ENCODE measurements at places on chromosomes 4 and X.

DNA sequence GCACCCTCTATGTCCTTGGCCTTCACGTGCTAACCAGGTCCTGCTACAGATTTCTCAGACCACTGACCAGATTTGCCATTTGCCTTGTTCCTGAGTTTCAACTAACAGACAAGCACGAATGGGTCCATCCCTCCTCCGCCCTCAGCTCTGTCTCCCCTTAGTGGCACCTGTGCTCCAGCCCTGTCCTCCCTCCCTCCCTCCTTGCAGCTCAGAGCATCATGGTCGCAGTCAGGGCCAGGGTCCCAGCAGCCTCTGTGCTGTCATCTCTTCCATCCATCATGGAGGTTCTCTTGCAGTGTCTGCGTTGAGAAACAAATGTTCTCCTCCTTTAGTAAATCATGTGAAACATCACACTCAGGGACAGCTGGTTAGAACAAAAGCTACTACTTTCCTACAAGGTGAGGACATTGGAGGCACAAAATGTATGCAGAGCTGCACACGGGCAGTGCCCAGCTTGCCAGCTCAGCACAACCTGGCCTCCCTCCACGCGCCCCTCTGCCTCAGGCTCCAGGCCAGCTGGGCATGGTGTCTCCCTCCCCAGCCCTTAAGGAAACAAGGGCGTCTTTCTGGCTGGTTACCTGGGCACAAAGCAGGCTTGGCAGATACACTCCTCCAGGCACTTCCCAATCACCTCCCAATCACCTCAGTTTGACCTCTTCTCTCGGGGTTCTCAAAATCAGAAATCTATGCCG lies 79.5 kb upstream of the ATP6AP2 start:
- no peak for DNase-seq

GRCh38 chr4:92445127-92445526 lies 141.4 kb downstream of the GRID2 start:
- no peak for DNase-seq

DNA sequence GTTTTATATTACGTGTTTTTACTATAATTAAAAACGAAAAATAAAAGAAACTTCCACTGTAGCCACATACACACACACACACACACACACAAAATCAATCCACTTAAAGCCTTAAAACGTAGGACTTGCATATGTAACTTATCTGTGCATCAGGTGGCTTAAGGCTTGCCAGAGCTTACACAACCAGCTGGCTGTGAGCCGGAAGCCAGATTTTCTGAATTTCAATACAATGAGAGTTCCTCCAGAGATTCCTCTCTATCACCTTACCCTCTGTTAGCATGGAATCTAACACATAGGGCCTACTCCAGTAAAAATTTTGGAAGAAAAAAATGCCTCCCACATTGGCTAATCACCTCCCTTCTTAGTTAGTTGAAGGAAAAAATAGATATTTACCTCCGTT lies 27.9 kb upstream of the SLITRK4 start:
- DNase-seq, result no peak

GRCh38 chrX:103644125-103644524 lies 15.3 kb downstream of the TCEAL1 start:
- no peak for DNase-seq

GRCh38 chr4:163833669-163834068 lies 339.2 kb downstream of the TMA16 start:
- DNase-seq, result no peak

DNA sequence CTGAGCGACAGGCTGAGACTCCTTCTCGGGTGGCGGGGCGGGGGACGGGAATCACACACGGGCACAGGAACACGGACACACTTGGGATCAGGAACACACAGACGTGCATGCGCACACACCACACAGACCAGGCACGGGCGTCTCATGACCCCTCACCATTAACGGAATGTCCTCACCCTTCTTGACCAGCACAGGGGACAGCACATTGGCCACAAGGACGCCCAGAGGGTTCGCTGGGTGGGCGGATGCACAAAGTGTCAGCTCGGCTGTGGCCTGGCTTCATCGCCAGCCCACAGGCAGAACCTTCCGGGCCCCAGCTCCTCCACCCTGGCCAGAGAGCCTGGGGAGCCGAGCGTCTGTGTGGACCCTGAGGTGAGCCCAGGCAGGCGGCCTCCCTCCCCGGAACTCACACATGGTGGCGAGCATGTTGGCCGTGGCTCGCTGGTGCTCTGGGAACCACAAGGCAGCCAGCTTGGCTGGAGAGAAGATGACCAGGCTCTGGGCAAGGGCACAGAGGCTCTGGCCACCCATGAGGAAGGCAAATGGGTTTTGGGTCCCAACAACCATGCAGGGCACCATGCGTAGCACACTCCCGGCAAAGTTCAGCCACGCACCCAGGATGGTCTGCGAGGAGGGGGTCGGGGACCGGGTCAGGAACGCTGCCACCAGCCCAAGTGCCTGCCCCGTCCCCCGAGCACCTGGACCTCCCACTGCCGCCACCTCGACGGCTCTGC lies 3.1 kb downstream of the SLC49A3 start:
- DNase-seq, result no peak

GRCh38 chr4:4948370-4948769 lies 70.9 kb downstream of the CYTL1 start:
- DNase-seq, result no peak

DNA sequence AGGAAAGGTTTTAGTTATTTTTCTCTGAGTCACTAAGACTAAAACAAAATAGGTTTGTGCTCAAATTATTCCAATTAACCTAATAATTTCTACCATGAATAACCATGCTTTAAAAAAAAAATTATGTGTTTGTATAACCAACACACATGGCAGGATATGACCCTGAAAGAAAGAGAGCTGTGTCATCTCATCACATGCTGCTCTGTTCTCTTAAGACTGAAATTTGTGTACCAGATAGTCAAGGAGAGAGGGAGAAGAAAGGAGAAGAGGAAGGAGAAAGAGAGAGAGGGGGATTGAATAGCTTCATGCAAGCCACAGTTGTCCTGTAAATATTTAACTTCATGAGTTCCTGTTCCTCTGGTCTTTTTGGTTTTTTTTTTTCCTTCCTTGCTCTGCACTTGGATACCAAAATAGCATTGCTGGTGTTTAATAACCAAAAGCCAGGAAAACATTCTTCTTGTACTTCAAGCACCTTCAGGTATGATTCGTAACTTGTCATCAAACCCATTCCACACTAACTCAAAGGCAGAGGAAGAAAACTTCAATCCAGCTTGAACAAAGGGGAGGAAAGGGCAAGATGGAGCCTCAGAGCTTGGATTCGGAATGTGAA lies 6.4 kb upstream of the PROM1 start:
- DNase-seq, result no peak

DNA sequence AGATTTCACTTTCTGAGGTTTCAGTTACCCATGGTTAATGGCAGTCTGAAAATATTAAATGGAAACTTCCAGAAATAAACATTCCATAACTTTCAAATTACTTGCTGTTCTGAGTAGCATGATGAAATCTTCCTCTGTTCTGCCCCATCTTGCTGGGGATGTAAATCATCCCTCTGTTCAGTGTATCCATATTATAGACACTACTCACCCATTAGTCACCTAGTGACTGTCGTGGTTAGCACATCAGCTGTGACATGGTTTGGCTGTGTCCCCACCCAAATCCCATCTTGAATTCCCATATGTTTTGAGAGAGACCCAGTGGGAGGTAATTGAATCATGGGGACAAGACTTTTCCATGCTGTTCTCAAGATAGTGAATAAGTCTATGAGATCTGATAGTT lies 125.5 kb upstream of the GIMD1 start:
- no peak for DNase-seq

DNA sequence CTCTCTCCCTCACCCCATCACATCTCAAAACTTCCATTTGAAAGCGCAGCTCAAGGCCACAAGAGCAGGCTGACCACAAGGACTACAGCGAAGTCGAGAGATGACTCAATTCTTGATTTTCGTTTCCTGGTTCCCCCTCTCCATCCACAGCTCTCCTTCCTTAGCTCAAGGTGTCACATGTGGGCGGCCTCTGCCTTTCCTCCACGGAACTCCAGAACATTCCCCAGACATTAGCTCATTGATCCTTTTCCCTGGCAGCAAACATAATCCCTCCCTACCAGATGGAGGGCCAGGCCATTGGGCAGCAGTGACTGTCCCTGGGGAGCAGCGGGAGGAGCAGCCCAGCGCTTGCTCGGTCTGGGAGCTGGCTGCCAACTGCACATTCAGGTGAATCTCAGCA lies 56.3 kb downstream of the CCDC149 start:
- DNase-seq, result no peak

GRCh38 chr4:166293556-166293955 lies 420.5 kb downstream of the TLL1 start:
- DNase-seq, result no peak

GRCh38 chr4:22167201-22167600 lies 218.6 kb upstream of the KCNIP4 start:
- no peak for DNase-seq

GRCh38 chr4:17846266-17846665 lies 35.5 kb downstream of the NCAPG start:
- no peak for DNase-seq

- no peak for DNase-seq
Observed at GRCh38 chr4:121666091-121666679, 30.6 kb downstream of the ANXA5 start.

DNA sequence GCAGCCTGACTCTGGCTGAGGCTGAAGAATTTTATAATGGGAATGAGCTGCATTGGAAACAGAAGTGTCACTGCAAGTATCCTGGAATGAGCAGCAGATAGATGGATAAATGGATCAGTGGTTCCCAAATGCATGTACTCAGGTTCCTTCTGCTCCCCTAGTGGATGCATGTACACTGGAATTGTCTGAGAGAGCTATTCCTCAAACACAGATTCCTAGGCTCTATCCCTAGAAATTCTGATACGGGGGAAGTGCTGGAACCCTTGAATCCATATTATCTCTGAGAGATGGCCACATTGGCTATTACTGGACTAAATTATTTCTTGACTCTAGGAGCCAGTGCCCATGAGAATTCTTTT lies 64.8 kb downstream of the TMEM131L start:
- DNase-seq, result no peak

- no peak for DNase-seq
Observed at GRCh38 chrX:50536955-50537354, 66.3 kb upstream of the DGKK start.

GRCh38 chr4:87060957-87061356 lies 126.1 kb downstream of the AFF1 start:
- DNase-seq, result no peak

- DNase-seq, result no peak
Observed at GRCh38 chrX:110877326-110877725, 81.7 kb upstream of the CHRDL1 start.

DNA sequence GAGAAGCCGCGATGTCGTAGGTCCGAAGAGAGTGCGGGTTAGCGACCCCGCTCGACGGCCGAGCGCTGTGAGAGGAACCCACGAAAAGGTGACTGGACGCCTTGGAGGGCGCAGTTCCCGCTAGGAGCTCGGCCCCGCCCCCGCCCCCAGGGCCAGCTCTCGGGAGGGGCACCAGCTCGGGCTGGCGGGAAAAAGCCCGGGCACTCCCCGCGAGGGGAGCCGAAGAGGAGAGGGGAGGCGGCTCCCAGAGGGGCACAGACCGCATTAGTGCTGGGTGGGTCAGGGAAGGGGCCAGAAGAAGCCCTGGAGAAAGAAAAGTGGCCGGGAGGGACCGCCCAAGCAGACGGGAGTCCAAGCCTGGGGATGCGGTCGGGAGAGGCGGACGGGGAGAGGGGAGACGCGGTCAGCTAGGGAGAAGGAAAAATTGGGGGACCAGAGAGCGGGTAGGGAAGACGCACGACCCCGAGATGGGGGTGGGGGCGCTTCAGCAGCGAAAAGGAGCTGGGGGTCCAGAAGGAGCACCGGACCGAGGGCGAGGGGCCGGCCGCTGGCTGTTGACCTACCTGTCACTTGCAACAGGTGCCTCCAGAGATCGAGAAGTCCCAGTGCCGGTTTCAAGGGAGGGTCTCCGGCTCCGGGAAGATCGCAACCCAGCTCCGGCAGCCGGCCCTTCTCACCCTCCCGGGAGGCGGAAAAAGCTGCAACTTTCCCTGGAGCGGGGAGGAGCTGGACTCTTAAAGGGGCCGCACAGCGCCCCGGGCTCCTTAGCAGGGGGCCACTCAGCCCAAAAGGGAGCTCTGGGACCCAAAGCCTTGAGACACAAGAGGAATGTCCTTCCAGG lies at the start of gene SYTL4:
TSS of gene SYTL4 (minus strand) at position 681 of the 841 bp plus-strand sequence. CDS start 30,084 bp downstream, outside the sequence.
- DNase-seq, result peak; percentile 68

GRCh38 chr4:132417220-132417619 lies 731.9 kb upstream of the PCDH10 start:
- no peak for DNase-seq

GRCh38 chrX:120791013-120791643 lies 84.5 kb downstream of the CT47B1 start:
- DNase-seq, result no peak

GRCh38 chrX:130725519-130725918 lies 177.5 kb downstream of the ENOX2 start:
- no peak for DNase-seq

DNA sequence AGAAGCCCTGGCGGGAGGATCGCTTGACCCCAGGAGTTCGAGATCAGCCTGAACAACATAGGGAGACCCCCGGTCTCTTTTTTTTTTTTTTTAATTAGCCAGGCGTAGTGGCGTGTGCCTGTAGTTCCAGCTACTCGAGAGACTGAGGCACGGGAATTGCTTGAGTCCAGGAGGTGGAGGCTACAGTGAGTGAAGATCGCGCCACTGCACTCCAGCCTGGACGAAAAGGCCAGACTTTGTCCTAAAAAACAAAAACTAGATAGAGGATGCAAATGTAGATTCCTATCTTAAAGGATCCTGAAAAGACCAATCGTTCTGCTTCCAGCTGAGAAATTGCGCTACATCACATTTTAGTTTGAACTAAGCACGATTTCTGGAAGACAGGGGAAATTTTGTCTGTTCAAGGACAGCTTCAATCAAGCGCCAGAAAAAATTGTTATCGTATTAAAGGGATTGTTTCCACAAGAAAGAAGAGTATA lies 627 bp upstream of the HSD17B11 start:
- no peak for DNase-seq

GRCh38 chr4:164952551-164952950 lies 24.9 kb downstream of the TRIM61 start:
- DNase-seq, result no peak

DNA sequence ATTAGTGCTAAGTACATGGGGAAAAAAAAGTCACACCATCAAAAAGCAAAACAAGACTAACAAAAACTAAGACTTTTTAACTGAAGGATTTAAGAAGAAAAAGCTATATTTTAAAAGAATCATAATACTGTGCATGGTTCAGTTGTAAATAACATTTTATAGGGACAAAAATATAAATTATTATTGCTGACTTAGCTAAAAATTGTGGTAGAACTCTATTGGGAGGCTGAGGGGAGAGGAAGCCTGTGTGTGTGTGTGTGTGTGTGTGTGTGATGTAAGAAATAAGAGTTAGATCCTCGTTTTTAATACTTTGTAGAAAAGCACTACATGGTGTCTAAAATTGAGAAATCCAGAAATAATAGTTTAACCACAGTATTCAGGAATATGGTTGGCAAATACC lies 1950.9 kb upstream of the TENM3 start:
- DNase-seq, result no peak

Data from hematopoietic multipotent progenitor cell treated with erythropoietin and hydrocortisone succinate and interleukin-3 and kit ligand, for 6 days (in vitro differentiated cells).